Fibroblast of skin of right biceps (primary cell): ENCODE measurements at places on chromosomes 6 and 20.

DNA sequence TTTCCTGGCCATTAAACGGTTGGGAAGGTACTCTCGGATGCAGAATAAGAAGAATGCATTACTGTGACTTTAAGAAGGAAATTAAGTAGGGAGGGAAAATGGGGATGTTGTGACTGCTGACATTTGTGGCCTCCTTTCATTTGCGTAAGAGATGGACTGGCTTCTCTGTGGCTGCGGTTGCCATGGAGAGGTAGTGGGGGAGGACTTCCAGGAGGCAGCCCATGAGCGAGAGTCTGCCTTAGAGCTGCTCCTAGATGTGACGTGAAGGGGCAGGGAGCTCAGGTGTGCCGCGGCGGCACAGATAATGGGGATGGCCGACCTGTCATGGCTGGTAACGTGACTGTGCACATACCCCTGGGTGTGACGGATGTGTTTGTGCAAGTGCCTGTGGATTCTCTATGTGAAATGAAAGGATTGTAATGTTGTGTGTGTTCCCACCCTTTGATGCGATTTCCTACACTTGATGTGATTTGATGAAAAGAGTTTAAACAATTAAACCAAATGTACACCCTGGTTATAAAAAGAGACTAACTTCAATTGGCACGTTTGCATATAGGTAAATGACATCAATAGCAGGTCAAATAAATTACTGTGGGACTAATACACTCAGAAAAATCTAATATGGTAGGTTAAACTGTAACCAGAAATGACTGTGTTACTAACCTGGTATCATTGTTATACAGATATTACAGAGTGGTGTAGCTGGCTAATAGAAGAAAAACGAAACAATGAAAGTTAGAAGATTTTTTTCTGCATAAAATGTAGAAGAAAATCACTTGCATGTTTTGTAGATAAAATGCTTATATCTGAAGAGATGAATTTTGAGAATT lies 48.9 kb downstream of the HIVEP1 start:
- peak; percentile 41 for DNase-seq

DNA sequence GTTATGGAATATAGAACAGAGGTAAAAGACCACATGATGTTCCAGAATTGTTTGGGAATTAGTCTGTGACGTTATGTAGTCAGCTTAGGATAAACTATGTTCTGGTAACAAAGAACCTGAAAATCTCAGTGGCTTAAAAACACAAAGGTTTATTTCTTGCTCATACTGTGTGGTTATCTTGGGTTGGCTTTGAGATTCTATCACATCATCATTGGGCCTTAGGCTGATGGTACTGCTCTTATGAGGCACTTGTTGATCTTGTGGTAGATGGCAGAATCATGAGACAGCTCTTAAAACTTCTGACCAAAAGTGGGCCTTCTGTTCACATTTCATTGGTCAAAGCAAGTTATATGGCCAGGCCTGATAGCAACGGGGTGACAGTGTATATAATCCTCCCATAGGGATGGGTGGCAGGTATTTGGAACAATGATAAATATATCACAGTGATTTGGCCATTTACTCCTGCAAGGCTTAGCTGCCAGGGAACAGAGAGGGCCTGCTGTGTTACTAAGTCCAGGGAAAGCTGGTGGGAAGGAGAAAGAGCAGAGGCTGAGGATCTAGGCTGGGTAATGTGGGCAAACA lies 13.5 kb downstream of the DHX35 start:
- no peak for DNase-seq

GRCh38 chr6:168093634-168094033 lies 14.6 kb upstream of the FRMD1 start:
- no peak for DNase-seq

DNA sequence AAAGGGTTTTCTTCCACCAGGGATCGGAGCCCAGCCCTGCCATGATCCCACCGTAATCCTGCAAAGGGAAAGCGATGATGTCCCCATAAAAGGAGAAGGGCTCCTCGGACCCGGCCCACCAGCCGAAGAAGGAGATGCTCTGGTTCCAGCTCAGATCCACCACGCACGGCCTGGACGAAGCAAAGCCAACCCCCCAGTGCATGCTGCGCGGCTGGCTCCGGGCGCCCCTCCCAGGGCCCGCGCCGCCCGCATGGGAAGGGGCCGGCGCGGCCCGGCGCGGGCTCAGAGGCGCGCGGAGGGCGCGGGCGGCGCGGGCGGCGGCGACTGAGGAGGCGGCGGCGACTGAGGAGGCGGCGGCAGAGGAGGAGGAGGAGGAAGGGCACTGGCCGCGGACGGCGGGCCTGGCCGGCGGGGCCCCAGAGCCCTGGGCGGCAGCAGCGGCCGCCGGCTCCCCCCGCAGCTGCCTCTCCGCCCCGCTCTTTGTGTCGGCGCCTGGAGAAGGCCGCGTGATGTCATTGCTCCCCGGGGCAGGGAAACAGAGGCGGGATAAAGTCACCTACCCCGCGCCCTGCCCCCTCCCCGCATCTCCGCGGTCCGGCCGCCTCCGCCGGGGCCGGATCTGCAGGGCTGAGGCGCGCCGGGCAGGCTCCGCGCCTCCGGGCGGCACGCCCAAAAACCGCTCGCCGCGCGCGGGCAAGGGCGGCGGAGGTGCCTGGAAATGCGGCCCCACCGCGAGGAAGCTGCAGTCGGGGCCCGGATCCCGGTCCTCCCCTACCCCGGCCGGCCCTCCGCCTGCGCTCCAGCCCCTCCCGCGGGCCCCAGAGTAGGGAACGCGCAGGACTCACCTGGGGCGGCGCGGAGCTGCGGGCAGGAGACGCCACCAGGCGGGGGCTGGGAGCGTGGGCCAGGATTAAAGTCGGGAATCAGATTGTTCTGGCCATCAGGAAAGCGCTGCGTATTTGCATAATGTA lies at the start of gene FAXC:
Gene FAXC, minus strand, starts transcription at position 504 of the 971 bp plus-strand sequence. Its CDS starts 302 bp downstream, at position 202.
- DNase-seq: peak; percentile 44

GRCh38 chr6:150036081-150036480 lies 10.7 kb upstream of the RAET1L start:
- DNase-seq: no peak

DNA sequence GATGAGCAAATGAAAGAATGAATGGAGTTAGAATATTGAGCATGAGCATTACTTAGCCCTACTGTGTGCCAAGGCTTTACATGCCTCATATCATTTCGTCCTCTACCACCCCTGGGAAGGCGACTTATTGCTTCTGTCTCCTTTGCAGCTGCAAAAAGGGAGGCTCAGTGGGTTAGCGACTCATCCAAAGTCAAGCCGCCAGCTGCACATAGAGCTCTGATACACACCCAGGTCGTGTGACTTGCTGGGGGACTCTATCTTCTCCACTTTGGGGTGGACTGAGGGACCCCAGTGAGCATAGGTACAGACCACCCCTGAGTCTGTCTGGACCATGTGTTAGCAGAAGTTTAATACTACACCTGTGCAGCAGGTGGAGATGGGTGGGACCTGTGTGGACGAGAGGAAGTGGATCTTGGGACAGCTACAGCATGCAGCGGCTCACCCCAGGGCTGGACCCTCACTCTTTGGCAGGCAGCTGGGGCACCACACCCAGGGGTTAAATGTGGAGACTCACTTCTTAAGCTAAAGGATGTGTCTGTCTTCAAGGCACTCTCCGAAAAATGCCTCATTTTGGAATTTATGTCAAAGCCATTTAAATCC lies 36.2 kb upstream of the ANGPT4 start:
- DNase-seq: no peak

- DNase-seq: peak; percentile 67
Observed at GRCh38 chr6:75230484-75231325, 12.9 kb downstream of the COX7A2 start.

GRCh38 chr6:151352410-151353396 lies 38.7 kb downstream of the ZBTB2 start:
- DNase-seq: no peak

DNA sequence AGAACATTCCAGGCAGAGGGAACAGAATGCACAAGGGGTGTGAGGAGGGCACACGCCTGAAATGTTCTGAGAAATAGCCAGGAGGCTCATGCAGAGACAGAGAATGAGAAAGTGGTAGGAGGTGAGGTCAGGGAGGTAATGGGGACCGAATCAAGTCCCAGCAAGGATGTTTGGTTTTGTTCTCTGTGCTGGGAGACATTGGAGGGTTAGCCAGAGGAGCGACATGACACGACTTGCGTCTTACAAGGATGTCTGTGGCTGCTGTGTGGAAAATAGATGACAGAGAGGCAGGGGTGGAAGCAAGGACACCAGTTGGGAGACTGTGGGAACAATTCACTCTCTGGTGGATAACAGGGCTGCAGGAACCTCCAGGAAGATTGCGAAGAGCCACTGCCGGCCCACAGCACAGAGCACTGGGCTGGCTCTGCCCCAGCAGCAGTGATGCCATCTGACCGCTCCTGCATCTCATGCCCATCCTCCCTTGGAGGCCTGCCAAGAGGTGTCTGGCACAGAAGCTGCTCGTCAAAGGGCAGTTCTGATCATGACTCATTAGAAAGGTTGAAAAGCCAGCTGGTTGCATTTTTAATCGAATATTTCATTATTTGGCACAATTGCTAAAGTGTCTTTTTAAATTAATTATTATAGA lies 57.7 kb upstream of the CD83 start:
- no peak for DNase-seq

DNA sequence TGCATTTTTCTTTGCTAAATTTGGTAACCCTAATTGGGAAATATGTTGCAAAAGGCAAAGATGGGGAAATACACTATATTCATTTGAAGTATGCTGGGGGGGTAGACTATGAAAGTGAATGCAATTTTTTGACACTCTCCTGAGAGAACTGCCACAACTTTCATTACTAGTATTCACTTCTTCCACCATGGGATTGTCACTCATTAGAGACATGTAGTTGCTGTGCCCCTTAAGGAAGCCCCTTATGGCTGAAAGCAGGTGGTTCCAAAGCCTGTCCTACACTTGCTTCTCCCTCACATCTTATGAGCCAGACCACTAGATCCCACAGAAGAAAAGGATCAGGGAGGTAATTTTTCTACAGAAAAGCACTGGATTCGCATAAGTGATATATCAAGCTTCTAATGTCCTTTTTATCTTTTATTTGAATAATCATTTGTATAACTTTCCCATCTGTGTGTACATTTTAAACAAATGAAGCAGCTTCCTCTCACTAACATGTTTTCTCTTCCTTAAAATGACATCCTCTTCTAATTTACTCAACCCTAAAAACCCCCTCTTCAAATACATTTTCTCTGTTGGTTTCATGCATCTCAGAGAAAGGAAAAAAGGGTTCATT lies 83.8 kb downstream of the GCLC start:
- no peak for DNase-seq

DNA sequence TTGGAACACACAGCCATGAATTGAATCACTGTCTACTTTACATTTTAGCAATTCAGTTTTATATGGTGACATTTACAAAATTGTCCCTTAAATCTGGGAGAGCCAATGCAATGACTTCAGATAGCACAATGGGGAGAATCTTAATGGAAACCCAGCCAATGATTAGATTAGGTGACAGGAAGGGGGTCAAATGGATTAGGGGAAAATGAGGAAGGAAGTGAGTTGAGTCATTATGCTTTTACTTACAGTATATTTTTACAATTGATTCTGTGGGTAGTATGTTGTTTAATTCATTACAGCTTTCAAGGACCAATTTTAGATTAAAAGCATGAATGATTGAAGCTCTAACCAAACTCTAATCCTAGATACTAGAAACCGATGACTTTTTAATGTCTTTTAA lies 229.8 kb downstream of the SOX4 start:
- DNase-seq: no peak

DNA sequence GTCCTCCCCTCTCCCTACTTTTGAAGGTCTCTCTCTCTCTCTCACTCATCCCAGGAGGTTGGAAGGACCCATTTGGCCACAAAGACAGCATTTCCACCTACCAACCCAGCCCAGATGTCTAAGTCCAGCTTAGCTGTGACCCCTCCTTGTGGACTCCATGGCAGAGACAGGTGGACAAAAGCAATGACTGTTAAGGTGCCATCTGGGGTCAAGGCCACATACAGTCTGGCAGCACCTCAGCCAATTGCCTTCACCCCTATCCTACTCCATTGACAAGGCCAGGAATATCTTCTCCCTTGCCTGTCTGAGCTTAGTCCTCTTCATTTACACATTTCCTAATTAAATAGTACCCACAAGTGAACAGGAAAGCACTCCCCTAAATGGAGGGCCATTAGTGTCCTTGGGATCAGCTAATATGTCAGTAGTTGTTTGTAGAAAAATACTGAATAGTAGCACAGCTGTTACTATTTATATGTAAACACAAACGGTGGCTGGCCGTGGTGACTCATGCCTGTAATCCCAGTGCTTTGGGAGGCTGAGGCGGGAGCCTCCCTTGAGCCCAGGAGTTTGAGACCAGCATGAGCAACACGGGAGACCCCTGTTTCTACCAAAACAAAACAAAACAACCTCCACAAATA lies 28.8 kb downstream of the GCM1 start:
- peak; percentile 42 for DNase-seq

GRCh38 chr6:5599127-5599526 lies 337.8 kb downstream of the FARS2 start:
- DNase-seq: peak; percentile 78

GRCh38 chr6:164183556-164184123 lies 769.1 kb downstream of the QKI start:
- DNase-seq: no peak

GRCh38 chr6:118930680-118931079 lies 4.3 kb downstream of the MCM9 start:
- DNase-seq: no peak

DNA sequence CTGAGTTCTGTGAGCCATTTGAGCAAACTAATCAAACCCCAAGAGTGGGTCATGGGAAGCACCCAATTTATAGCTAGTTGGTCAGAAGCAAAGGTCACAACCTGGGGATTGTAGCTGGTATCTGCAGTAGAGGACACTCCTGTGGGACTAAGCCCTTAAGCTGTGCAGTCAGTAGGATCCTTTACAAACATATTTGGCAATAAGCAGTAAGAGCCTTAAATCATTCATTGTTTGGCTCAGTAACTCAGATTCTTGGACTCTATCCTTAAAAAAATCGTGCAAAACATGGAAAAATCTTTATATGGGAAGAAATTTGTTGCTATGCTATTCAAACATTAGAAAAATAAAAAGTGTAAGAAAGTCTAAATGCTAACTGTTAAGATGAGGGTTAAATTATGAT lies 29.9 kb downstream of the FRK start:
- DNase-seq: no peak

DNA sequence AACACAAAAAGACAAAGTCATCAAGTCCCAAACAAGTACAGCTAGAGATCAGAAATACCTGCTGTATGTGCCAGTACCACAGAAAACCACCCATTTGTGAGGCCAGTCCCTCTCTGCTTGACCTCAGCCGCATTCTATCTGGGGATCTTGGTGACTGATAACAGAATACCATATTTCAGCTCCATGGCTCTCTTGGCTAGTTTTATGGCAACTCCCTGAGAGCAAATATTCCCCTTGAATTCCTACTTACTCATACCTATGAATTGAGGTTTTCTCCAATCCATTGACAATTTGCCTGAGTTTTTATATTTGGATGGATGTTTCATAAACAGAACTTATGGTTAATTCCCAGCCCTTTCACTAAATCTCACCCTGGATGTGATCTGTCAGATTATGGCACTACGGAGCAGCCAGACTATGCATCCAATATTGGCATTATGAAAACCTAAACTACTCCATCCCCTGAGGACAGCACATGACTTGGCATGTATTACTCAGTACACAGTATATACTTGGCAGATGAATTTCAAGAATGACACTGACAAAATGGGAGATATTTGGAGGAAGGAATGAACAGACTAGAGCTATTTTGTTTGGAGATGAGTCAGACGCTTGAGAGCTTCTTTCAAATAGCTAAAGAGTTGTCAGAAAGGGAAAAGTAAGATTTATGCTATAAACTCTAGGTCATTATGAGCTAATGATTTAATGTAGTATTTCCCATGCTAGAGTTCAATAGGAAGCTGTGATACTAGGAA lies 95.7 kb downstream of the PRDM1 start:
- peak; percentile 95 for DNase-seq

GRCh38 chr6:88839280-88839679 lies 124.1 kb downstream of the RNGTT start:
- DNase-seq: no peak

- no peak for DNase-seq
Observed at GRCh38 chr20:15564981-15565380, 1008.3 kb downstream of the KIF16B start.
